ENCODE measurements at places on chromosomes 3 and 15. TPM values are rescaled to one million over a fixed set of nuclear protein-coding genes. Genes with fewer than 3 reads are reported as not detected.

The CCDC80 gene
- total RNA-seq, result 272 TPM

The GABRR3 gene
- total RNA-seq, result not detected

The TP63 gene
- 0.94 TPM for total RNA-seq

The SMCO1 gene
- total RNA-seq, result not detected

GRCh38 chr3:13427662-13428603 is 7.8 kb upstream of the NUP210 start:
- H3K36me3 ChIP-seq, result no peaks in the 10 kb centered on the region
- no peaks in the 10 kb centered on the region for H3K4me1 ChIP-seq
- no peak overlapping the region for H3K27ac ChIP-seq

GRCh38 chr15:81296186-81296585 is 27.8 kb downstream of the STARD5 start:
- DNase-seq, result no peak
- H3K27me3 ChIP-seq, result peaks cover 21% of the 10 kb centered on the region
- H3K4me3 ChIP-seq, result no peak overlapping the region
- peaks cover 5% of the 10 kb centered on the region for H3K4me1 ChIP-seq
- no peak overlapping the region for H3K27ac ChIP-seq

GRCh38 chr3:182485301-182485700 is 308.0 kb upstream of the ATP11B start:
- no peak overlapping the region for H3K27ac ChIP-seq
- no peaks in the 10 kb centered on the region for H3K4me1 ChIP-seq
- no peaks in the 10 kb centered on the region for H3K27me3 ChIP-seq
- DNase-seq, result no peak

DNA sequence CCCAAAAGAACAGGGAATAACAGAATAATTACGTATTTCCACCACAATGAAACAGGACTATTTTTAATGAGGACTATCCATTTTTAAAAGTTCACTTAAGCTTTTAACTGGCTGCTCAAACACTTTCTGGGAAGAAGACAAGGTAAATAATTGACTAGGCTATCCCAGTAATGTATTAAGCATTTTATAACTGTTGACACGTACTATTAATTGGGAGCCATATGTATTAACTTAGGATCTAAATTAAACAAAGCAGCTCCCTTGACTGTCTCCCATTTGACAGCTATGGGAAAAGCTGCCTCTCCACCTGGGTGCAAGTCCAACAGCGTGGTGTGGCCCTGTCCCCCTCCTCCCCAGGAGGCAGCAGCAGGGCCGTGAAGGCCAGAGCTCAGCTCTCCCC is 36.1 kb downstream of the MYO5C start:
- peaks cover 25% of the 10 kb centered on the region for H3K4me1 ChIP-seq
- no peak for DNase-seq
- no peak overlapping the region for H3K4me3 ChIP-seq
- H3K36me3 ChIP-seq, result no peaks in the 10 kb centered on the region

GRCh38 chr3:67290438-67290837 is 292.3 kb downstream of the KBTBD8 start:
- H3K36me3 ChIP-seq, result no peaks in the 10 kb centered on the region
- no peak for DNase-seq
- no peaks in the 10 kb centered on the region for H3K4me1 ChIP-seq
- no peak overlapping the region for H3K4me3 ChIP-seq
- no peaks in the 10 kb centered on the region for H3K27me3 ChIP-seq
- no peak overlapping the region for H3K27ac ChIP-seq

DNA sequence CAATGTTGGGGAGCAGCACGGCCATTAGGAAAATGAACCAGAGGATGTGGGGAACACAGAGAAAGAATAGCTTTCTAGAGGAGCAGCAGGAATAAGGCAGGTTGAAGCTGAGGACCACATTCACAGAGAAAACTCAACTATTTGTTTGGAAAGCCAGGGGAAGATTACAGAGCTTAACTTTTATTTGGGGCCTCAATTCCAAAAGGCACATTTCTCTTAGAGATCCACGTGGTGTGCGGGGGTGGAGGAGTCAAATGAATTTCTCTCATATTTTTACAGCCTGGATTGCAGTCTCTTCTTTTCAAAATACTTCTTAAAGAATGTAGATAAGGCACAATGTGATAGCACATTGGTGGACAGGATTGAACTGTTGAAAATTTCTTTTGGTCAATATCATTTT is 253.7 kb downstream of the ROBO1 start:
- H3K27ac ChIP-seq, result no peak overlapping the region
- H3K27me3 ChIP-seq, result no peaks in the 10 kb centered on the region
- H3K4me3 ChIP-seq, result no peak overlapping the region
- H3K4me1 ChIP-seq, result no peaks in the 10 kb centered on the region
- no peak for DNase-seq
- no peaks in the 10 kb centered on the region for H3K36me3 ChIP-seq

DNA sequence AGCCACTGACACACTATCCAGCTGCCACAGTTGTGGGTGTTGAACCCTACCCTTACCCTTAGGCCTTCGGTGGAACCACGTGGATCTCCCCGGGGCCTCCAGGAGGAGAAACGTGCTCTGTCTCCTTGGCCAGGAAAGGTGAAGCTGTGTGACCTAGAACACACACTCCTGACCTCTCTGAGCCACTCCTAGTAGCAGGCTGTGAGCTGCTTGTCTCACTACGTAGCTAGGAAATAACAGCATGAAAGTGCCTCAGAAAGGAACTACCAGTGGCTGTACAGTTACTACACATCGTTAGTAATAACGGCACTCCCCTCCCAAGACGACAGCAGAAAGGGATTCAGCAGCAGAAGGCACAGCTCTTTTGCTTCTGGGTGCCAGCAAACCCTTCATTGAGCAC is 36.2 kb upstream of the SLC6A6 start:
- H3K4me1 ChIP-seq, result peaks cover 8% of the 10 kb centered on the region
- no peak overlapping the region for H3K27ac ChIP-seq
- peaks cover 10% of the 10 kb centered on the region for H3K27me3 ChIP-seq
- H3K36me3 ChIP-seq, result no peaks in the 10 kb centered on the region
- no peak for DNase-seq

DNA sequence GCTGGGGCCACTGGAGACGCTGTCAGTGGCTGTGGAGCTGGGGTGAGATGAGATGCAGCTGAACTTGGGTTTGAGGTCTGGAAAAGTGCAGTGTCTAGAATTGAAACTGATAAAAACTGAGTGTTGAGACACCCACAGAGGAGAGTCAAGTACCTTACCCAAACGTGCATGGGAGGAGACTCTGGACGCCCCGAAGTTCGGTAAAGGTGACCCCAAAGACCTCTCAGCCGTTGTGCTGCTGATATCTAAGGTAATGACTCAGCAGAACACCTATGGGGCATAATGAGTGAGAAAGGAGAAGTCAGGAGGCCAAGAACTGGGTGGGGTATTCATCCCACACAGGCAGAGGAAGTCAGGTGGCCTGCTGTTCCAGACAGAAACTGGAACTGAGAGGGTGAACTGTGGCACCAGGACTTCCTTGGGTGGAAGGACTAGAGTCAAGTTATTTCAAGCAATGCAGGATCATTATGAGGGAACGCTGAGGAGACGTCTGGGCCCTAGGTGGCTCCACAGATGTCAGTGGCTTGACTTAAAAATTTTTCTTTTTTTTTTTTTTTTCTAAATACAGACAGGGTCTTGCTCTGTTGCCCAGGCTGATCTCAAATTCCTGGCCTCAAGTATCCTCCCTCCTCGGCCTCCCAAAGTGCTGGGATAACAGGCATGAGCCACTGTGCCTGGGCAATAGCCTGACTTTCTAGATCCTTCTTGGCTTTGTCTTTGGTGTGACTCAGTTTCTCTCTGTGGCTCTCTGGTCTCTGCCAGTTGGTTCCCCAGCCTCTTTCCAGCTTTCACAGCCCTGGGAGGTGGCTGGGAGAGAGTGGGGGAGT is 67.6 kb upstream of the GCNT3 start:
- H3K27ac ChIP-seq, result no peak overlapping the region
- no peaks in the 10 kb centered on the region for H3K36me3 ChIP-seq
- no peaks in the 10 kb centered on the region for H3K4me1 ChIP-seq

DNA sequence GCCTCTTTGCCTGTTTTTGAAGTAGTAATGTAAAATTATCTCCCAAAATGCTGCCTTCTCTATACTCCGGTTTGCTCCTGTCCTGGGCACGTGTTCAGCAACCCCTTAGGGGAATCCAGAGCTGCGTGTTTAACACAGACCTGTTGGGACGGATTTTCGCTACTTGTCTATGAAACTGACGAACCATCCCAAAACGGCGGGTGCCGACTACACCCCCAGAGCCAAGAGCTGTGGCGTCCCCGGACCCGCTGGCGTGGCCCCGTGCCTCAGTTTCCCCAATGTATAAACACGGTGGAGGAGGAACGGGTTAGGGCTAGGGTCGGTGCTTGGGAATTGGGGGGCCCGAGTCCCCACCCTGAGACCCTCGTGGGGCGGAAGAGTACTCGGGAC is 473 bp downstream of the FHIT start:
- H3K4me3 ChIP-seq, result peak overlapping the region; percentile 97
- H3K27me3 ChIP-seq, result no peaks in the 10 kb centered on the region
- no peak overlapping the region for H3K27ac ChIP-seq
- H3K36me3 ChIP-seq, result no peaks in the 10 kb centered on the region
- DNase-seq, result no peak
- no peaks in the 10 kb centered on the region for H3K4me1 ChIP-seq

- no peaks in the 10 kb centered on the region for H3K36me3 ChIP-seq
- no peak overlapping the region for H3K4me3 ChIP-seq
- H3K27me3 ChIP-seq, result no peaks in the 10 kb centered on the region
- H3K27ac ChIP-seq, result no peak overlapping the region
- DNase-seq, result no peak
- H3K4me1 ChIP-seq, result no peaks in the 10 kb centered on the region
These were observed 254.2 kb downstream of the FEZF2 start for GRCh38 chr3:62119139-62119538.

DNA sequence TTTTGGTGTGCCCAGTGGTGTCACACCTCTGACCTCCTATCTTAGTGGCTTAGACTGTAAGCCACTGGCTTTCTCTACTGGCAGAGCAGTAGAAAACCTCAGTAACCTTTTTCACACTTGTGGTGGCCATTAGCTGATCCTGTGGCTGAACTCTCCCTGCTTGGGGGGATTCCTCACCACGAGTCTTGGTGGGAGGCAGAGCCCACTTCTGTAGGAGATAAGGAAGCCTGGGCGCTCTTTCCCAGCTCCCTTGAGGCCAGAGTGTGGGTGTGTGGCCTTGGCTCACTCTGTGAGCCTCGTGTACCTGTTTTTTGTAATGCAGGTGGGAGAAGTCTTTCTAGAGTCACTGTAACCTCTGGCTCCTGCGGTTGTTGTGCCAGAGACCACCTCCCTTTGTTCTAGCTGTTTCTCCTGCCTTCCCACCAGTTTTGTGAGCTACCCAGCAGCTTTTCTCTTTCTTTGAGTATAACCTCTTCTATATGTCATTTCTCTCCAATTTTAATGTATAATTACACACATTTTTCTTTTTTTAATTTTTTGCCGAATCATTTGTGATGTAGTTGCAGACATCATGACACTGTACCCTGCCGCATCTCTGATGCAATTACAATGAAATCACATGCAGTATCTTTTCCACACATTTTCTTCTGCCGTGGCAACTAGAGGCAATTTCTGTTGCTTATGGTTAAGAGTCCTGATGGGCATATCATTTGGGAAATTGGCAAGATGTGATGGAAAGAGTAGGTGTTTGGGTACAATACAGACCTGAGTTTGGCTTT is 13.8 kb downstream of the XCR1 start:
- H3K36me3 ChIP-seq, result no peaks in the 10 kb centered on the region
- no peak for DNase-seq
- H3K4me3 ChIP-seq, result no peak overlapping the region
- H3K27ac ChIP-seq, result no peak overlapping the region

GRCh38 chr3:16514755-16515353 is 1.4 kb upstream of the RFTN1 start:
- H3K4me3 ChIP-seq, result no peak overlapping the region
- peaks cover 25% of the 10 kb centered on the region for H3K4me1 ChIP-seq
- H3K27me3 ChIP-seq, result no peaks in the 10 kb centered on the region
- DNase-seq, result no peak
- H3K36me3 ChIP-seq, result no peaks in the 10 kb centered on the region

- no peak overlapping the region for H3K27ac ChIP-seq
- no peak overlapping the region for H3K4me3 ChIP-seq
- H3K4me1 ChIP-seq, result no peaks in the 10 kb centered on the region
- no peak for DNase-seq
These were observed 71.3 kb downstream of the RASA2 start for GRCh38 chr3:141557961-141558706.

DNA sequence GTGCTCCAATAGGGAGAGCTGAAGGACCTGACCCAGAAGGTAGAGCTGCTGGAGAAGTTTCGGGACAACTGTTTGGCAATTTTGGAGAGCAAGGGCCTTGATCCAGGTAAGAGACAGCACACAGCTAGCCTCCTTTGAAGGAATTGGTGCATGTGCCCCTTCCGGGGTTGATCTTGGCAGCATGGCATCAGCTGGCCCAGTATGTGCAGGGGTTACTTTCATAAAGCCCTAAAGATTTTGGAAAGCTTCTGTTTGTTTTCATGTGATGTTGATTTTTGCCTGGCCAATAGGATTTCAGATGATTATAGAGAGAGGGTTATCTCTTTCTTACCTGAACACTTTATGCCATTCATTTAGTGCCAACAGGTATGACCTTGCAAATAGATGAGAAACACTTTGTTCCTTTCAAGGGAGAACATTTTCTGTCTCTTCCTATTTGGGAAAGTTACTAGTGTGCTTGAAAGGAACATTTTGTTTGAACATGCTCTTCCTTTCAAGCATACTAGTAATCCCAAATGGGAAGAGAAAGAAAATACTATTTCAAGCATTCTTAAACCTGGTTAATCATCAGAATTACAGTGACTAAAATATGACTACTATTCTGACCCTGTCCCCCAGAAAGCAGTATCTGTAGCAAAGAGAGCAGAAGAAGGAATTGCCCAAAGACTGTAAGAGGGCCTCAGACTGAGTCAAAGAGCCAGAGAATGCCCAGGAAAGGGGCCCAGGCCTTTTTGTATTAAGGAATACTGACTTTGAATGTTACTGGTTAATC is 7.5 kb downstream of the KNSTRN start:
- H3K36me3 ChIP-seq, result peaks cover 57% of the 10 kb centered on the region
- no peak for DNase-seq
- H3K27me3 ChIP-seq, result no peaks in the 10 kb centered on the region
- H3K4me1 ChIP-seq, result no peaks in the 10 kb centered on the region

- H3K27ac ChIP-seq, result no peak overlapping the region
- H3K27me3 ChIP-seq, result no peaks in the 10 kb centered on the region
- no peaks in the 10 kb centered on the region for H3K4me1 ChIP-seq
- H3K4me3 ChIP-seq, result no peak overlapping the region
These were observed 681.0 kb downstream of the DIPK2A start for GRCh38 chr3:144652573-144652972.

DNA sequence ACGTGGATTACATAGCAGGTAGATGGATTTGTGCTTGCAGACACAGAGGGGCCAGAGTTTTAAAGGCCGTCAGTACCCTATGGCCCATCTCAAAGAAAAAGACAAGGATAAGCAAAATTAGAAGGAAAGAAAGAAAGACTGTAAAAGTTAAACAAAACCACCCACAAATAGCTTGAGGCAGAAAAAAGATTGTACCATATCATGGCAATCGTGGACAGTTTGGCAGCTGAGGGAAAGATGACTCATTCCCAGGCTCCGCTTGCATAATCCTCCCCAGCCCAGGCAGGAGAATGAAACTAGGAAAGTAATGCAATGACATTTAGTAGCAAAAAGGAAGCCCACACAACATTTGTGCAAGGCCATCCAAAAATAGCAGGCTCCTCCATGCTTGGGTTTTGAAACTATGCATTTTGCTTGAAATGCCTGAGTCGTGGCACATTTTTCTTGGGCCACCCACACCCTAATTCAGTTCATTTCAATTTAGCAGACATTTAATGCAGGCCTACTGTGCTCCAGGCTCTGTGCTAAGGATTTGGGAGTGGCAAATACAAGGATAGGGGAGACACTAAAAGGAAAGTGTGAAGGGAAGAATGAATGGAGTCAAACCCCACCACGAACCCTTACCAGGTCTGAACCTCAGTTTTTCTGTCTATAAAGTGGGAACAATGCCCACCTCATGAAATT is 40.9 kb upstream of the SMAD3 start:
- H3K4me1 ChIP-seq, result peaks cover 32% of the 10 kb centered on the region
- H3K36me3 ChIP-seq, result no peaks in the 10 kb centered on the region
- peak; percentile 94 for DNase-seq
- no peak overlapping the region for H3K4me3 ChIP-seq
- peak overlapping the region; percentile 61 for H3K27ac ChIP-seq

Measured in astrocyte (in vitro differentiated cells and primary cell).